ENCODE measurements at places on chromosomes 16 and 17.

DNA sequence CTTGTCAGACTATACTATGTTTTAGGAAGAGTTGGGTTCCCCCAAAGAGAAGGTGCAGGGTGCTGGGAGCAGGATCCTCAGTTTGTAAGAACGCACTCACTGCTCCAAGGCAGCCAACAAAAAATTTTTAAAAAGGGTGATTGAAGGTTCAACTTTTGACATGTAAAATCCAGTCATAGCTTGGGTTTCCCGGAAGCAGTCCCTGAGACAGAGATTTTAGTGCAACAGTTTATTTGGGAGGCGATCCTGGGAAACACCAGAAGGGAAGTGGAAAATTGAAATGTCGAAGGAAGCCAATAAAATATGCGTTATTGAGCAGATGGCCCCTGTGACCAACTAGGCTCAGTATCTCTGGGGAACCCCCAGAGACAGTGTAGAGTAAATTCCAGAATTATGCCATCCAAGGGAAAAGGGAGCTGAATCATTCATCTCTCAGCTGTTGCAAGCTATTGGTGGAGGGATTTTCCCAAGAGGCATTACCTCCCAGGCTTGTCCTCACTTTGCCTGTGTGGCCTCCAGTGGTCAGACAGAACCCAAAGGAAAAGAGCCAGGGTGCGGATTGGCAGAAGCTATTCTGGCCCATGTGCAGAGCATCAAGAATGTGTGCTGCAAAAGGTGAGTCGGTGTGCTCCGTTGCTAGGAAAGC, 72.9 kb downstream of the HS3ST3B1 start:
- peak; percentile 30 for DNase-seq

DNA sequence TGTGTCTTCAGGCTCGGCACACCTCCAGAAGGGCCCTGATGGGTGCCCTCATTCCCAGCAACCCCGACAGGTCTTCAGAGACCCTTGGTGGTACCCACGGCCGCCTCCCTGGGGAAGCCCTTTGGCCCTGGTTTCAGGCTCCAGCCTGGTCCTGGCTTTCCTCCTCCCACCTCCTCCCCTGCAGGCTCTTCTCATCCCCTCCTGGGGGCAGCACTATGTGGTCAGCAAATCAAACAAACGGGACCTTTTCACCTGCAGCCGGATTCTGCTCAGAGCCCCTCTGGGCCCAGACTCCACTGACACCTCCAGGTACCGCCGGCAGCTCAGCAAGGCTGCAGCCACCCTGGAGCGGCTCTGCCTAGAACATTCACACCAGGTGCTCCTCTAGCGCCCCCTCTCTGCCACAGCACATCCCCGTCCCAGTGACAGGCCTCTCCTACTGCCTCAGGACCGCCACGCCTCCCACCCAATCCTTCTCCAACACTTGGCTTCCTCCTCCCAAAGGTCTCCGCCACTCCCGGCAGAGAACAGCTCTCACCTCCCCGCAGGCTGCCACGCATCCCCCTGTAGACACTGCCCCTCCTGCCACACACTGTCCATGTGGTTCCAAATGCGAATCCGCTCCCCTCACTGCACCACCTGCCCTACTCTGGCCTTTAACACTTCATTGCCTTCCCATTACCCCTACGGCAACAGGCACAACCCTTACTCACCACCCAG, 12.0 kb downstream of the CORO7 start:
- peak; percentile 44 for DNase-seq

- DNase-seq: no peak
Observed at GRCh38 chr16:62201911-62202310, 165.7 kb upstream of the CDH8 start.

DNA sequence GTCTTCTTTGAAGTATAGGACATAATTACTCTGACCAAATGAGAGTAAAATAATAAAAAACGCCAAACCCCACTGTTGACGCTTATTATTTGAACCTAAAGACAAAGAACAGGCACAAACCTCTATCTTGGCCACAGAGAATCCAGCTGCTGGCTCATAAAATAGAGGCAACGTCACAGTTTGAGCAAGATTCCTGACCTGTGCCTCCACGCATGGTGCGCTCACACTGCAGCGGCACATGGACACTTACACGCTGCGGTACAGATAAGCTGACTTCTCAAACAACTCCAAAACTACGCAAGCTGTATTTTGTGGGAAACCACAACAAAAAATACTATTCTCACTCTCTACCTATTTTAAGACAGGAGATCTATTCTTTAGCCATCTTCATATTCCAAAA, 38.8 kb upstream of the TRAP1 start:
- DNase-seq: no peak

- DNase-seq: no peak
Observed at GRCh38 chr16:19757762-19758595, 39.9 kb downstream of the IQCK start.

DNA sequence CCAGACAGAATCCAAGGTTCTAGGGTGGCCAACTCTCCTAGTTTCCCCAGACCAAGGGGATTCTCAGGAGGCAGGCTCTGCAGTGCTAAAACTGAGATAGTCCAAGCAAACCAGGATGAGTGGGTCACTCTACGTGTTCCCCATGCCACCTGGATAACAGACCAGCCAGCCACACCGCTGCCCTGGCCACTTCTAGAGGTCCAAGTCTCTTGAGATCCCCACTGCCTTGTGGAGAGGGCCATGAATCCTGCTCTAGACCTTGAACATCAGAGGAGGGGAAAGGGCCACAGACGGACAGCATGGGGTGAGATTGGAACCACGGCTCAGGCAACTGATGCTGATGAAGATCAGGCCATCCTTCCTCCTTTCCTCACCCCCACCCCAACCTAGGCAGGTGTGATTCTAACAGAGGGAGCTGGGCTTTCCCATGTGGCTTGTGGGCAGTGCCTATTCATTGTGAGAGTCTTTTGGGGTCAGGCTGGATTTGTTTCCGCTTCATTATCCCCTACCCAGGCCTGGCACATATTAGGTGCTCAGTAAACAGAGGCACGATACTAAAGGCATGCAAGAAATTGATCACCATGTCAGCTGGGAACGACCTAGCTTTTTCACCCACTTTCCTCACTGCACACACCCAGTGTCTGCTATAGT, 16.8 kb upstream of the TVP23A start:
- DNase-seq: no peak

- DNase-seq: no peak
Observed at GRCh38 chr17:12637745-12638651, 27.7 kb upstream of the MYOCD start.

GRCh38 chr16:68499006-68499405, 40.1 kb upstream of the ZFP90 start:
- DNase-seq: no peak

- no peak for DNase-seq
Observed at GRCh38 chr16:11164482-11165270, 91.3 kb downstream of the SOCS1 start.

- no peak for DNase-seq
Observed at GRCh38 chr16:28838558-28838918, 7.6 kb downstream of the TUFM start.

GRCh38 chr16:49094471-49094870, 187.2 kb downstream of the CBLN1 start:
- peak; percentile 18 for DNase-seq

DNA sequence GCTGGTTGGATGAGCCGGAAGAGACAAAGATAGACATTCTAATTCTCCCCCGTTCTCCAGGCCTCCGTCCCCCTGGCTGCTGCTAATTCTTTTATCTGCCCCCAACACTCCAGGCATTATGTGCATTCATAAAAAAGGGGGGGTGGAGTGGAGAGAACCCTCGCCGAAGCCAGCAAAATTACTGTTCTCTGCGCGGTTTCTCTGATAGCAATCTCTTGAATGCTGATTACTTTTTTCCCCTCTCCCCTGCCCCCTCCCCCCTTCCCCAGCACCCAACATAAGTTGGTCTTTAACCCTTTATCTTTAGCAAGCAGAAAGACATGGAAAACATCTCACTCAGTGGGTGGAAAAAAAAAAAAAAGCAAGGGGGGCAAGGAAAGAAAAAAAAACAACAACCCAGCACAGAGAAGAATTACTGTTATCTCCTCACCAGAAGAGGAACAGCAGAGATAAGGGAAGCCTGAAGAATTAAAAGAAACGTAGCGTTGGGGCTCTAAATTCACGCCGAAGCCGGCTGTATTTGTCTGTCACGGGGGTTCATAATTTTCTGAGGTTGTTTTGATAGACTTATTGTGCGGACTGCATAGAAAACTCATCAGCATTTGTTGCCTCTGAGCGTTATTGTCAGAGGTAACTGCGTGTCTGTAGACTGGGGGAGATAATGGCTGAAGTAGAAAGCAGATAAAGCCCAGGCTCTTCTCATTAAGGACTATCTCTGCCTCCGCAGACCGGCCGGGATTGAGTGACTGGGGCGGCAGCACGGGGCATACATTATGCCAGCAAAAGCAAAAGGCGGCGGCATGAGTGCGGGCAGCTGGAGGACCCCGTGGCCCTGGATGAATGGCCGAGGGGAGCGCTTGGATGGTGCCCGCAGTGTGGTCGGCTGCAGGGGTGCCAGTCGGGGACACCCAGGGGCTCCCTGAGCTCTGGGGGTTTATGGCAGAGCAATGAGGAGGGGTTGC, 126.9 kb downstream of the MRM1 start:
- DNase-seq: peak; percentile 35

GRCh38 chr17:31673076-31673475, 186.0 kb downstream of the COPRS start:
- no peak for DNase-seq

DNA sequence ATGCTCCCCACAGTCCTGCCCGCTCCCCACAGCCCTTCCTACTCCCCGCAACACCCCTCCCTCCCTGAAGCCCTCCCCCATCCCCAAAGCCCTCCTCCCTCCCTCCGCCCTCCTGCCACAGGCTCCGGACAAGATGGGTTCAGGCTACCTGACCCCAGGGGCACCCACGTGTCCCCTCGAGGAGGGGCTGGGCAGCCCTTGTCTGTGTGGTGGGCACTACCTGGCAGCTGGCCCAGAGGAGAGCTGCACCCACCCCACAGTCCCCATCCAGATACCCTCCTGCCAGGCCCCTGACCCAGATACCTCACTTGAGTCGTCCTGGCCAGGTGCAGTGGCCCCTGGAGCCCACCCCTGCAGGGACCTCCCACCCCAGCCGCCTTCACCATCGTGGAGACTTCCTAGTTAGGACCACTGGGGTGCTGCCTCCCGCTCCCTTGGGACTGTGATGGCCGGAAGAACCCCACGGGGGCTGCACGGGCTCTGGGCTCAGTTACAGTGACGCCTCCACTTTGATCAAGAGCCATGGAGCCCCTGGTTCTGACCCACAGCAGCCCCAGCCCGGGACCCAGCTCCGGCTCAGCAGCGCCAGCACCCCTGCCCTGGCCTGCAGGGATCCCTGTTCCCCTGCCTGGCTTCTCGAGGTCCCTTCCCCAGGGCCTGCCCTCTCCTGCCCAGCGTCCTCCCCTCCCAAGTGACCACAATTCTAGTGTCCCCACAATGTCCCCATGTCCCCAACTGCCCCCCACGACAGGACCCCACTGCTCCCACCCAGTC, 806 bp downstream of the PERCC1 start:
- no peak for DNase-seq

DNA sequence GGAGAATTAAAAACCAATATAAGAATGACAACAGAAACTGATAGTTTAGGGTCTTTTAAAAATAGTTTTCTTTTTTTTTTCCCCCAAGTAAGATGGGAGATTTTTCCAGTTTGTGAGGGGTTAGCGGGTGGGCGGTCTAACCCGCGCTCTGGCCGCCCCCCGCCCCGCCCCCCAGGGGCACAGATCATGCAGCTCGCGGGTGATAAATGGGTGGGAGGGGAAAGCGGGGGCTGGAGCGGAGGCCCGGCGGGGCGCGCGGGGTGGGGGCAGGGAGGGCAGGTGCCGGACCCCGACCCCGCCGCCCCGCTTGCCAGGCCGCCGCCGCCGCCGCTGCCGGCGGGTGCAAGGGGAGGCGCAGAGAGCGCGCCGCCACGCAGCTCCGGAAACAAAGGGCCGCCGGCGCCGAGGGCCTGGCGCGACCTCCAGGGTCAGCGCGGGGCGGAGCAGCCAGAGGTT, 60.1 kb upstream of the GSE1 start:
- no peak for DNase-seq

All from eye (tissue), 1 donor.